Activated naive CD4-positive, alpha-beta T cell (primary cell): ENCODE measurements at places on chromosomes 3 and 15.

- no peak for DNase-seq
Observed at GRCh38 chr15:27037501-27037900, 66.5 kb downstream of the GABRG3 start.

DNA sequence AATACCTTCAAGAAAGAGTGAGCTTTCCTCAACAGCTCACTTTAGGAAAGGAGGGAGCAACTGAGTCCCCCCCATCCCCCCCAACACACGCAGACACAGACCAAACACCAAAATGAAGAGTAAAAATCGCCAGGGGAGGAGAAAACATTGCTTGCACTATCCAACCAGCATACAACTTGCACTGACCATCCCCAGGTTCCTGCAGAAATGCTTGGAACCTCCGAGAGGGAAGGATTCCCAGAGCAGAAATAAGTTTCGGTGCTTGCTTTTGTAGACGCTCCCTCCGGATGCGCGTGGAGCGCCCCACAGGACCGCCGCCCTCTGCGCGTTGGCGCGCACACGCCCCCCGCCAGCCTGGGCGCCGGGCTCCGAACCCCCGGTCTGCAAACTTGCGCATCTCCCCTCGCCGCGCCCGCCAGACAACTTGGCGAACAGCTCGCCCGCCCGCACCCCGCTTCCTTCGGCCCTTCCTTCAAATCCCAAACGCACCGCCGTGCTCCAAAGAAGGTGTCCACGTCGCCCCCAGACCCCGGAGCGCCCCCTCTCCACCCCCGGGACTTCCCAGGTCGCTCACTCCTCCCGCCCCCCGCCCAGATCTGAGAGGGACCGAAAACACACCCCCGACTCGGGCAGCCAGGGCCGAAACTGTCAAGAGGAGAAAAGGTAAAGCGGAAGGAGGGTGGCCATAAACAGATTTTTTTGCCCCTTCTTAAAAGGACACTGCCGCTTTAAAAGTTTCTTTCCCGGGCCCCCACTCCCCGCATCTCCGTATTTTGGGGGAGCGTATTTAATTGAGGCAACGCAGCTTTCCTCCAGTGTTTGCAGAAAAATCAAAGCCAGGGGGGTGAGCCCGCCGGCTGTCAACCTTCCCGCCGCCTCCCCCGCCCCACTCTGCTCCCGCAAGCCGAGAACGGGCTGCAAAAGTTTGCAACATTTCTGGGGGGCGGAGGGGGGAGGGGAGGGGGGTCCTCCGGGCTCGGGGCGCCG is 859 bp downstream of the RORA start:
- no peak for DNase-seq

- DNase-seq: no peak
Observed at GRCh38 chr15:78749831-78750230, 61.4 kb downstream of the ADAMTS7 start.

DNA sequence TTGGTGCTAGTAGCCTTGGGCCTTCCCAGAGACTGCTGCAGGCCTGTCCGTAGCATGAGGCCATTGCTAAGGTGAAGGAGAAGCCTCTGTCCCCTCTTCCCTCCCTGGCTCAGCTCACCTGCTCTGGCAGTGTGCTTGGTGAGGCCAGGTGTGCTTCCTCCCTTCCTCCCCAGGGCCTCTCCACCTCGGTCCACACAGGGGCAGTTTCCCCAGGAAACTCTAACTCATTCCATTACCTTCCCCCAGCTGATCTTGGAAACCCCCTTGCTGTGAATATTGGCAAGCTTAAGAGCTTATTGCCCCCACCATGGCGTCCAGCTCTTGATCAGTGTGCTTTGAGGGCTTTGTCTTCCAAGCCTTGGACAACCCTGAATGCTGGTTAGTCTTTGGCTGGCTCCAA is 52.7 kb downstream of the ZNF445 start:
- no peak for DNase-seq
